ENCODE measurements at places on chromosomes 4 and X.

GRCh38 chr4:14726877-14727361 lies 275.4 kb upstream of the CPEB2 start:
- no peak for DNase-seq

- no peak for DNase-seq
Measured at GRCh38 chr4:37762991-37763368, 63.5 kb upstream of the PGM2 start.

DNA sequence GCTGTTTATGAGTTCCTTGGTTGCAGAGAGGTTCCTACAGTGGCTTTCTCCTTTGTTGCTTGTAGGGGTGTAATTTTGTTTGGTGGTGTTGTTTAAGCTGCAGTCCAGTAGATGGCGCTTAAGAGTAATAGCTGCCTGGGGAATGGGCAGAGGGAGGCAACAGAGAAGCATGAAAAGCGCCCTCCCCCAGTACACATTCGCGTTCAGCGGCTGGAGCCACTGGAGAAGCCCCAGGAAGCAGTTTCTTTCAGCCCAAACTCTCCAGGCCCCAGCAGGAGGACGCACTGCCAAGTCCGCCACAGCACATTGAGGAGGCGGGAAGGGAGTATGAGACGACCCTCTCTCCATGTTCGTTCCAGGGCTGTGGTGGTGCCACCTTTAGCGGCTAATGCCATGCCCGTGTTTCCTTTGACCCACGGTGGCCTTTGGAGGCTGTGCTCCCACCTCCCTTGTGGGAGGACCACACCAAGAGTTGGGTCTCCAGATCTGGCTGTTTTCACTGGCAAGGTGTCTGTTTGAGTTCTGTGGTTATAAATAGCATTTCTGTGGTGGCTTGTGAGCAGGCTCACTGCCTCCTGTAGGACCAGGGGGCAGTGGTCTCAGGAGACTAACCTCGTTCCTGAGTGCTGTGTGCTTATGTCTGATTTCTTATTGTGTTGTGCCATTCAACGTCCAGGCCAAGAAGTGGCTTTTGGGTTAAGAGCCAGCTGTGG lies 252.3 kb downstream of the ARHGAP10 start:
- DNase-seq = peak; percentile 12

DNA sequence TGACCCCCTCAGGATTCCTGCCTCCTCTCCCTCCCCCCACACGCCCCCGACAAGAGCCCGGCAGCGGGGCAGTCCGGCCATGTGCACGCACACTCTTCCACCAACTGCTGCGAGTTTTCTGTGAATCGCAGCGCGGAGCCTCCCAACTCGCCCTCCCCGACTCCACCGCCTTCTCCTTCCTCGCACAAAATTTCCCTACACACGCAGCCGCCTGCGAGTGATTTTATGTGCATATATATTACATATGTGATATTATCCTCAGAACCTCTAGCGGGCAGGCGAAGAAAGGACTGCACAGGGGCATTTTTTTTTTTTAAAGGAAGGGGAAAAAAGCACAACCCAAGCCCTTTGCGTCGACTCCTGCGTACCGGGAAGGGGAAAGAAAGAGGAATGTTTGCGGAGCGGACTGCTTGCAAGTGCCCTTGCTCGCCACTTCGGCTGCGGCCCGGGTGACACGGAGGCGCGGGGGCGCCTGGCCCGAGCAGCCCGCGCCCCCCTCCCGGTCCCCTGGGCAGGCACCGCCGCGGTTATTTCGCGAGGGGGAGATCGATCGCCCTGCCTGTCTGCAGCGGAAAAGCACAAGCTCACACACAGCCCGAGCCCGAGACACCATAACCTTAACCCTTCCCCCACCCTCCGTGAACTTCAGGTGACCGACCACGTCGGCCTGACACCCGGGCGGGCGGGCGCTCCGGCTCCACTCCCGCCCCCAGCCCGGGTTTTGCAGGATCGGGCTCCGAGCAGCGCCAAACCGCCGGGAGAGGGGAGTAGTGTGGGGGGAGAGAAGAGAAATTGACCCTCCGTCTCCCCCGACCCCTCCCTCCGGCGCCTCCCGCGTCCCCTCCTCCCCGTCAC lies 2.3 kb downstream of the ZNF827 start:
- no peak for DNase-seq

GRCh38 chrX:55196688-55197087 lies 23.5 kb upstream of the PAGE5 start:
- no peak for DNase-seq

DNA sequence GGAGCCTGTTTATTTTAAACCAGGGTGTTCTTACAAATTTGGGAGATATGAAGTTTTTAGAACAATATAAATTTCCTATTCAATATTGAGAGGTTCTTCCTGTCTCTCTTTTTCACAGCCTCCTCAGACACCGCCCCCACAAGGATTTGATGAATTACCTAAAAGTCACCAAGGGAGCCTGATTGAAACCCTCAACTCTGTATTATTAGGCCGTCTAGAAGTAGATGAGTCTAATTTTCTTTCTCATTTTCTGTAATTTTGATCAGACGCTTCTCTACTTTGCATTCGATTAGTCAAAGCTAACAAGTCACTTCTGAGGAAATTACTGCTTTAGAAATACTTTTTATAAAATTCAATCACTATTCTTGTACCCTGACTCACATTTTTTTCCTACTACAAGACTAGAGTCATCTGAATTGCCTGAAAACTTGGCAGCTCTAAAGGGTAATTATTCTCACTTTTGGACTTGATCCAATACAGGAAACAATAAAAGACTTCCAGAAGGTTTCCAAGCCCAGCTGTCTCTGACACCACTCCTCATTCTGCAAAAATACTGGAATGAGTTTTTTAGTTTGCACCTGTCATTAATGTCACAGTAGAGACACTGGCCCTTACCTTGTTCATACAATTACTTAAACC lies 111.2 kb downstream of the ELOVL6 start:
- no peak for DNase-seq

GRCh38 chr4:128371876-128372275 lies 84.3 kb upstream of the PGRMC2 start:
- DNase-seq = peak; percentile 71

DNA sequence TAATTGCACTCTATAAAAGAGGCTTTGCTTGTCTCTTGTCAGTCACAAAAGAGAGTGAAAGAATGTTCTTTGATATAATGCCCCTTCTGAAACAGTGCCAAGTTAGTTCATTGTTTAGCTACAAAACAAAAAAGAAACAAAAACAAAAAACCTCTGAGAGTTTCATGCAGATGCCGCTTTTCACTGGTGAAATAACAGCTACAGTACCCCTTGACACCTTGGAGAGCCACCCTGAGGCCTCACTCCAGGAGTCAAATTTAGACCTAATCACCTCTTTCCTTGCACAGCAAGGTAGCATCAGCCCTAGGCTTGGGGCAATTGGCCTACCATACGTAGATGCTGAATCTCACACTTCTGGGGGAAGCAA lies 185.2 kb downstream of the UNC5C start:
- DNase-seq = no peak

DNA sequence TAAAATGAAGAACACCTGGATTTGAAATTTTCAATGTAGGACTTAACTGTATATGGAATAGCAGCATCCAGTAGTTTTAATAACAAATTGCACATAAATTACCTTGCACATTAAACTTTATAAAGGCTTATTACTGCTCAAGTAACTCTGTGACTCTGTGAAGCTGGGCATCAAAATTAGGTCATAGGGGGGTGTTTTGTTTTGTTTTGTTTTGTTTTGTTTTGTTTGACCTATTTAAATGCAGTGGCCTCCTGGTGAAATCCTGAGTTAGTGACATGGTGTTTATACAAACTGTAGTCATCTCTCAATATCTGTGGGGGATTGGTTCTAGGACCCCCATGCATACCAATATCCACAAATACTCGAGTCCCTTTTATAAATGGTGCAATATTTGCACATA lies 51.9 kb upstream of the ADAD1 start:
- DNase-seq = no peak

- DNase-seq = no peak
Measured at GRCh38 chr4:92334716-92335350, 31.1 kb downstream of the GRID2 start.

GRCh38 chr4:48490680-48491513 lies 845 bp downstream of the ZAR1 start:
- DNase-seq = no peak

DNA sequence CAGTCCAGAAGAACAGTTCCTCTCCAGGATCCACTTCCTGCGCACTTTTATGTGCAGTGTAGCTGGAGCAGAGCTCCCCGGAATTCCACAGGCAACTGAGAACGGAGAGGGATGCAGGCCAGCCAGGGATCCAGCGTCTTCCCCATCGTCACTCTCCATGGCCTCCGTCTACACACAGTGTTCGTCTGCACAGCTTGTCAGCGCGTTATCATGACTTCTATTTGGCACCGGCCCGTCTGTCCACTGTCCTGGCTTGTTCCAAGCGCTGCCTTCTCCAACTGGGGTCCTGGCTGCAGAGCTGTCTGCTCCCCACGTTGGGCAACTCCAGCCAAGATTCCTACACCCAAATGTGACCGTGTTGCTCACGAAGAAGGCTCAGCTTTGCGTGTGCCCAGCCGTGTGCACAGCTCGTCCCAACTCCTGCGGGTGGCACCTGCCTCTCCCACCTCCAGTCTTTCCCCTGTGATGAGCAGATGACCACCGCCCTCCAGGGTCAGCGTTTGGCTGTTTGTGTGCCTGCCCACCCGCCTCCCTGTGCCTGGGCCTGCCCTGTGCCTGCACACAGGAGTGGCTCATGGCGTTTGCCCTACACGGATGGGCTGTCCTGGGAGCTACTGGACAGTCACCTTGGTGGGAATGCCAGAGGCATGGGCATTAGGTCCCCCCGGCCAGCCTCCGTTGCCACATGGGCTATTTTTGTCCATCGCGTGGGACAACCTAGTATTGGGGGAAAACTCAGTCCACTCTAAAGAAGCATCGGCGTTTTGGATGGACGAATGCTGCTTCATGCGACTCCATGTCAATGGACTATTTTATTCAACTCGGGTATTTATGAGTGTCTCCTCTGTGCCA lies 2.2 kb upstream of the CTBP1 start:
- DNase-seq = no peak

DNA sequence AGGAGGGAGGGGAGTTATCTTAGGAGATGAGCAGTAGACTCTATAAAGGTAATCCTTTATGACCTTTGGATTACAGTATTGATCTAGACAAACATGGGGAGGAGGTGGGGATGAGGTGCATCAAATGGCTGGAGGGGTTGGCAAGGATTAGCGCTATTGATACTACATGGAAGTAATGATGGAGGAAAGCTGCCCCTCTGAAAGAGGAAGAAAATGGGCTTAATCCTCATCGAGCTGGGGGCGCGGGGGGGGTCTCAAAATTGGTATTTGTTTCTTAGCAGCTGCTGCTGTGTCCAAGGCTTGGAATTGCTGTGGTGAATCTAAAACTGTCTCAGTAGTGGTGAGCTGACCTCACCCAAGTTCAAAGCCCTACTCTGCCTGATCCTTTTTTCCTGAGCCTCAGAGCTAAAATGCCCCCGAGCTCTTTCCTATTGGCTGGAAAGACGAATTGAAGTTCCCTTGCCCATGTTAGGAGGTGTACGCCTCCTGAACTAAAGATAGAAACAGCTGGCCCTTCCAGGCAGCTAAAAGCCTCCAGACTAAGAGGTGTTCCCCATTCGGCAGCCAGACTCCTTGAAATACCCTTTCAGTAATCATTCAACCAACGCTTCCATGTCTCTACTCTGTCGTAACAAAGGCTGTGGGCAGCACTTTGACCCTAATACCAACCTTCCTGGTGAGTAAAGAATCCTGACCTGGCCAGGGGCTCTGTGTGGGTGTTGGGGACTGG lies at the start of gene ITGB1BP2:
Gene ITGB1BP2, plus strand, starts transcription at position 556 of the 730 bp plus-strand sequence. Its CDS starts 57 bp downstream, at position 613.
- DNase-seq = no peak

GRCh38 chr4:119643306-119644042 lies 14.9 kb upstream of the PDE5A start:
- DNase-seq = no peak

- DNase-seq = no peak
Measured at GRCh38 chr4:182338063-182338462, 94.9 kb downstream of the TENM3 start.

DNA sequence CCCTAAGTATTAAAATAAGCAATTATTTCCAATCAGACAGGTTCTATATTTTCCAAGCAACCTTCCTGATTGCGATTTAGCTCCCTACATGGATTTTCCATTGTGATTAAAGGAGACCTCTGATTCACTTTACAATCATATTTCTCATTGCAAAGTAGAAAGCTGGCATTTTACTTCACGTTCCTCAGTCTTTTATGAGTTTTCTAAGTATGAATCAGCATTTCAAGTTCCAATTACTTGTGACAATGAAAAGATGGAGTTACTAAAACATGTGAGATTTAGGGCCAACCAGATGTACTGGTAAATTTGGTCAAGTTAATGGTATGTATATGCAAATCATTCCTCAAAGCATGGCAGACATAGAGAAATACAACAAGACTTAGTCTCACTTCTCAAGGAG lies 206.2 kb downstream of the KCNIP4 start:
- DNase-seq = no peak

Measured in hematopoietic multipotent progenitor cell treated with erythropoietin and hydrocortisone succinate and interleukin-3 and kit ligand, for 15 days (in vitro differentiated cells).